ENCODE measurements at places on chromosomes 7 and 10.
A peak's percentile ranks its signal among the peaks of the same experiment; 100 is the strongest.

- no peak for DNase-seq
Observed at GRCh38 chr10:127215866-127216265, 19.5 kb upstream of the INSYN2A start.

DNA sequence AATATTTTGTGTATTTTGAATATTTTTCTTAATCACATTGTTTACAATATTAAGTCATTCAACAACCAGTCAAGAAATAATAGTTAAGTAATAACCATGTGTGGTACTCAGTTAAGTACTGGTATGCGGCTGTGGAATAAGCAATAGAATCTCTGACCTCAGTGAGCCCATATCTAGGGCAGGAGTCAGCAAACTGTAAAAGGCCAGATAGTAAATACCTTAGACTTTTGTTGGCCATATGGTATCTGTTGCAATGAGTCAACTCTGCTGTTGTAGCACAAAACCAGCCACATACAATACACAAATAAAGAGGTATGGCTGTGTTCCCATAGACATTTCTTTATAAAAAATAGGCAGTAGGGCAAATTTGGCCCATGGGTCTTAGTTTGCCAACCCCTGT is 311.6 kb upstream of the SEMA3A start:
- DNase-seq = no peak

GRCh38 chr10:110355922-110356627 is 51.4 kb upstream of the SMNDC1 start:
- no peak for DNase-seq

DNA sequence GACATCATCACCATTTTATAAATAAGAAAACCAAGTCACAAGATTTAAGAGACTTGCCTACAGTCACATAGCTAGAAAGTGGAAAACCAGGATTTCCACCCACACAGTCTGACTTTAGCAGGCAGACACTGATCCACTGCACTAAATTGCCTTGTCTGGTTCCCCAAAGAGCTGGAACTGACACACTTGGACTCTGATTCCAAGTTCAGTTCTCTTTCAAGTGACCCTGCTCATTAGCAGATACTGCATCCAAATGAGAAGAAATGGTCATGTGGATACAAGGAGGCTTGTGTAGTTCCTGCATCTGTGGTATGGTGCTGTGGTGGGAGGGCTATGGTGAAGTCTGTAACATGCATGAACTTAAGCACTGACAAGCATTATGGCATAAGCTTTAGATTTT is 180.1 kb upstream of the MKLN1 start:
- no peak for DNase-seq

- DNase-seq = no peak
Observed at GRCh38 chr10:88158526-88159122, 295.2 kb downstream of the PTEN start.

- no peak for DNase-seq
Observed at GRCh38 chr7:47313564-47313963, 268.3 kb downstream of the TNS3 start.

- DNase-seq = no peak
Observed at GRCh38 chr10:3169271-3169670, 3.3 kb downstream of the PITRM1 start.

DNA sequence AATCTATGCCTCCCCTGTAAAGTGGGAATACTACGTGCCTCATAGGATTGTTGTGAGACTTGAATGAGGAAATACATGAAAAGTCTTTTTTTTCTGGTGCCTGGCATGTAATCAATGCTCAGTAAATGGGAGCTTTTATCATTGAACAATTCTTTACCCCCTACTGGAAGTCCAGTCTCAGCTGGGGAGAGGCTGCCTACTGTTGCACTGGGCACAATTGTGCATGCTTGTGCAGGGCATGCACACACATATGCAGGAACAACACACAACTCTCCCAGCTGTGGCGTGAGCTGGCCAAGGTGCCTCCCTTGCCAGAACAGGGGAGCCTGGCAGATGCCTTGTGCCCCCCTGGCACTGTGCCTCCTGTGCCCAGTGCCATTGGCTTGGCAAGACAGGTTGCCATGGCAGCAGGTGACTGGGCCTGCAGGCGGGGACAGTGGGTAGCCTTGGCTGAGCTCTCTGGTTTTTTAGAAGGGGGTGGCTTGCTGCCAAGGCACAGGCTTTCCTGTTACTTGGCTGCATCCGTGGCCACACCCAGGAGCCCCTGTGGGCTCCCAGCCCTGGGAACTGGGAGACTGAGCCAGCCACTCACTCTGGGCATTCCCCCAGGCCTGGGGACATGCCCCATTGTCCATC is 16.1 kb upstream of the PALD1 start:
- no peak for DNase-seq

GRCh38 chr7:54477083-54477482 is 65.1 kb upstream of the VSTM2A start:
- DNase-seq = no peak

DNA sequence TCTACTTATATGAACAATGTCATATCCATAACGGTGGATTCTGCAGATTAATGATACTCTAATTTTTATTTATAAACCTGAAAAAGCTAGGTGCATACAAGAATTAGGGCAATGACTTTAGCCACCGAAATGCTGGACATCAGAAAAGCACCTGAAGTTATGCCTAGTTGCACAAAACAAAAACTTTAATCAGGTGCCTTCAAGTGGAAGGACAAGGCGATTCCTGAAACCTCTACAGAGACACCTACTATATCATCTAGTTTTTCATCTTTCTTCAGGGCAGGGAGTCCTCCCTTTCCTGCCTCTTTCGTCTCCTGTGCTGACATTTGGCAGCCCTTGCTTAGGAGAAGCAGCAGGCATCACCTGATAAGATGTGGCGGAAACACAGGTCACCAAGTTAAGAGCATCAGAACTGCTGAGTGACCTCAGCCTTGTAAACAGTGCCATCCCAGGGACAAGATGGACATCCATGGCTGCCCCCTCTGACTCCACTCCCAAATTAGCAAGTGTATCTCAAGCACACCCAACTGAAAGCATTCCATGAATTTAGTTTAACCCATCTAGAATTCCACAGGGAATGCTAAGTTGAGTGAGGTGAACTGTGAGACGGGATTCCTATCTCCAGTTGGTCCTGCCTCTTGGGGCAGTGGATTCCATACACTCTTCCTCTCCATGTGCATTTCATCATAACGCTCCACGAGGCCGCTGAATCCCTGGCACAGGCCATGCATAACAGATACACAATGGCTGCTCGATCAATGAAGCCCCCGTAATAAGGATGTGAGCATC is 5.8 kb downstream of the ITPRIP start:
- peak; percentile 49 for DNase-seq

DNA sequence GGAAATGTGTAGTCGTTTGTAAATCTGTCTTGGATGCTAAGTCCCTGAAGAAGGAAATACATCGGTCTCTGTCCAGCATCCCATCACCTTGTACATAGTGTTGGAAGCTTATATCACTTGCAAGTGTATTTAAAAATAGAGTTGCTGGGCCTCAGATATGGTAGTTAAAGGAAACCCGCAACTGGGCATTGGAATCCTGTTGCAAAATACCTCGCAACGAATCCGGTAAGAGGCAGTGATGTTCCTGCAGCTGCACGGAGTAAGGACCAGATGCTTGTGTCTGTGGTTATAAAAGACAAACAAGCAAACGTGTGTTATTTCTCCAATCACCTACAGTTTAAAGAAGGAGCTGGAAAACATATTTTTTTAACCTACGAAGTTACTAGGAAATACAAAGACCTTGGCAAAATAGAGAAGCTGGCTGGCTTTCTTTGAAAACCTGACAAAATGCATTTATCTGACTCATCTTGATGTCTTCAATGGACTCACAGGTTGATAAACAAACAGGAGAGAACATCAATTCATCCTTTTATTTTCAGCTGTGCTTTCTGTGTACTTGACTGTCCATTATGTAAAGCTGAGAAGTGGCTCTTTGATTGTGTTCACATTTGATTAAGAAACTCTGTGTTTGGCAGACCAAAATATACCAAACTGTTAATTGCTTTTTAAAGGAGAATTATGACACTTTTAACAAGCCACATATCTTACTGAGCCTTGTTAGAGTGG is 326.4 kb downstream of the SFMBT2 start:
- DNase-seq = no peak

Measured in fibroblast of pulmonary artery (primary cell).